Ammon's horn (tissue), 1 donor: ENCODE measurements at places on chromosomes 6 and 20.

- DNase-seq: no peak
Measured at GRCh38 chr20:637559-637958, 15.4 kb downstream of the SRXN1 start.

GRCh38 chr6:1222728-1223595 is 88.9 kb upstream of the FOXQ1 start:
- DNase-seq: peak; percentile 55

- no peak for DNase-seq
Measured at GRCh38 chr20:50594591-50595432, 84.6 kb downstream of the PTPN1 start.

DNA sequence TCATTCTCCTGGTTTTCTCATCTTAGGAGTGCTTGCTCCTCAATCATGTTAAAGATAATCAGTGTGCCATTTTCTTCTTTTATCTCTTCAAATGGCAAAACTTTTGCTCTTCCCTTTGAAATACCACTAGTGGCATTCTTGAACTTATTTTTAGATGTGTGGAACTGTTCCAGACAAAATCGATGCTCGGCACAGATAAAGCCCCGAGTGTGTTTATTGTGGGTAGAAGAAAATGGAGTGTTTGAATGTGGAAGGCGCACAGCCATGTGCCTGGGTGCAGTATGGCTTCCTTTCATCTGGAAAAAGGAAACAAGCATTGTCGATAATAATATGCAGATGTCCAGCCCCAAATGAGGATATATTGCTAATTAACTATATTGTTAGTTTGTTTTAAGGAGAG is 42.4 kb downstream of the ISM1 start:
- DNase-seq: no peak

DNA sequence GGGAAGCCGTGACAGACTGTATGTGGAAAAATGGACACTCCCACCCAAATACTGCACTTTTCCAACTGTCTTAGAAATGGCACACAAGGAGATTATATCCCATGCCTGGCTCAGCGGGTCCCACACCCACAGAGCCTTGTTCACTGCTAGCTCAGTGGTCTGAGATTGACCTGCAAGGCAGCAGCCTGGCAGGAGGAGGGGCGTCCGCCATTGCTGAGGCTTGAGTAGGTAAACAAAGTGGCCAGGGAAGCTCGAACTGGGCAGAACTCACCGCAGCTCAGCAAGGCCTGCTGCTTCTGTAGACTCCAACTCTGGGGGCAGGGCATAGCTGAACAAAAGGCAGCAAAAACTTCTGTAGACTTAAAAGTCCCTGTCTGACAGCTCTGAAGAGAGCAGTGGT is 11.4 kb upstream of the RNF146 start:
- no peak for DNase-seq

- DNase-seq: no peak
Measured at GRCh38 chr6:149228311-149228955, 89.1 kb upstream of the TAB2 start.

GRCh38 chr6:38417521-38417920 is 222.2 kb downstream of the BTBD9 start:
- DNase-seq: no peak

- no peak for DNase-seq
Measured at GRCh38 chr20:32599783-32600340, 14.7 kb upstream of the NOL4L start.

DNA sequence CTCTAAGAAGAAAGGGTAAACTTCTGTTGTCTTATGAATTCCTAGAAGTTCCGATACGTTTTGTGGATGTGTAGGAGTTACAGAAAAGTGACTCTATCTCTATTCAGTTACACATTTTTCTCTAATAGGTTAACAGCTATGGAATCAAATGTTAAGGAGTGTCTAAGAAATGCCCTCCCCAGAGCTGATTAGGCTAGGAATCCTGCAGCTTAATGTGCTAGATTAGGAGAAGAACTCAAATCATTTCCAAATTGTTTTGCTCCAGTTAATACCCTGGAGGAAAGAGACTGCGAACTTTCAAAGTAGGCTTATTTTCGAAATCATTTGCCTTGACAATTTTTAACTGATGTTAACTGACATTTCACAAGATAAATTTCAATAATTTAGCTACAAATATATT is 51.9 kb downstream of the IBTK start:
- no peak for DNase-seq

DNA sequence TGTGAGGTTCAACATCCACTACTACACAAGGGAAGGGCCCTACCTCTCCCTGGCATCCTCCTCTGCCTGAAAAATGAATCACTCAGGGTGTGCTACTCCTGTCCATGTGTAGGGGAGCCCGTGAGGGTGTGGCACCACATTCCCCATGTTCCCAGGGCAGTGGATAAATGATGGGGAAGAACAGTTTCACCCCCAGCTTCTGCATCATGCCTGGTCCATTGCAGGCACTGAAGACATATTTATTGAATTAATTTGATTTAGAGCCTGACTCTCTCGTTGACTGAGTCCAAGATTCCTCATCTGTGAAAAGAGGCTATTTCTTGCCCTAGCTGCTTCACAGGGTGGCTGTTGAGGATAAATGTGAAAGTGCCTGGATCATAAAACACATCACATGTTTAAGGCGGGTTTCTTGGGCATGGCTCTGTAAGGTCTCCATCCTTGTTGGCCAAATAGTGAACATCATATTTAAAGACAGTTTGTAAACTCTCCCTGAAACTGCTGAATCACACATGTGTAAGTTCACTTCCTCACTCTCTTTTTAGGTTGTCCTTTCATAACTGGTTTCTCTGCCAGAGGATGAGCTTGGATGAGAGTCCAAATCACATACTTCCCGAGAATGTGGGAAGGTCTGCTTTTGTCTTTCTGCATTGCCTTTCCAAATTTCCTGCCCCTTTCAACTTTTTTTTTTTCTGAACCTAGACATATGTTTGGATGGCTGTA is 79.7 kb upstream of the FYN start:
- DNase-seq: no peak

DNA sequence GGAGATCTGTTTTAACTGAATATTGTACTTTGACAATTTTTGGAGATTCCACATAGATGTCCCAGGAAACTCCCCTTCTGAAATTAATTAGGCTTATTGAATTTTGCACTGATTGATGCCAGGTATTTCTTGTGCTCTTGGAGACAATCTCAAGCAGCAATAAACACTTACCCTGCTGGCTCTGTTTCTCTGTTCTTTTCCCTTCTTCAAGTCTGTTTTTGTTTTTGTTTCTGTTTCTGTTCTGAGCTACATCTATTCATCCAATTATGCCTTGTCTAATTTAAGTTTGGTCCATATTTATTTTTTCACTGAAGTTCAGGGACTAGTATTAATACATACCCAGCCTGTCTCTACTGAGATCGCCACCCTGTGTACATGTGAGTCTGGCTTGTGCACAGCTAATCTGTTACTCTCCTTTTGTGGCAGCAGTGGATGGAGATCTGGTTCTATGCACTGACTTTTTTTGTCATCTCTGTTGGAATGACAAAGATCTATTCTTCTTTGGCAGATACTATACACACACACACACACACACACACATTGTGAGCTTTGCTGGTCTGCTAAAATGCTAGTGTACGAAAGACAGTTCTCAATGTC is 51.9 kb downstream of the IL22RA2 start:
- peak; percentile 20 for DNase-seq

- DNase-seq: no peak
Measured at GRCh38 chr6:126172131-126172530, 167.8 kb upstream of the CENPW start.

GRCh38 chr6:19864285-19864684 is 27.1 kb downstream of the ID4 start:
- no peak for DNase-seq

DNA sequence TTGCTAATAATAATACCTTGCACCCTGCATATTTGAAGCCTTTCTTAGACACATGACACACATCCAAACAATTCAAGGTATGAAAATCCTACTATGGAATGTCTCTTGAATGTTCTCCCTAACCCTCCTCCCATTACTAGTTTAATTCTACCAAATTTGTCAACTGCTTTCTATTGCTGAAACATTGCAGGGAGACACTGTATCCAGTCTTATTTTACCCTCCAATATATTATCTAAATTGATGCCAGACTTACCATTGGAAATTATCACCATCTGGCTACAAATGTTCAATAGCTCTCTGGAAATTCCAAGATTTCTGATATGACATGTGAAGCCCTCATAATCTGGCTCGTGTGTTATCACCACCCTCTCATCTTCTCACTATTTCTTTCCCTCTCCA is 1027.3 kb upstream of the CITED2 start:
- DNase-seq: no peak

DNA sequence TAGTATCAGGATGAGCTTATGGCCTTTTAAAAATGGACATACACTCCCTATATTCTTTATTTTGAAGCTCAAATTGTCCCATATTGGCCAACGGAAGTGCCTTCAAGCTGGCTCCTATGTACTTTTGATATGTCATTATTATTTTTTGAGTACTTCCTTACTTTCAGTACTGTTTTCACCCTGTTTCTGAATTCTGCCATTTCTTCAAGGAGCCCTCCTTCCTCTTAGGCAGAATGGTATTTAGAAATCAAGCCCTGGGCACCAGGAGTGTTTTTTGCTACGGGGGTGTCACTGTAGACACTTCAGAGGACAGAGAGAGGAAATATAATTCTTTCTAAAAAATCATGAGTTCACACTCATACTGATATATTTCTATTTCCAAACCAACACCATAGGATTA is 5.5 kb upstream of the MYLK4 start:
- no peak for DNase-seq
